ENCODE measurements at places on chromosomes 2 and 18. TPM values are rescaled to one million over a fixed set of nuclear protein-coding genes. Genes with fewer than 3 reads are reported as not detected.

DNA sequence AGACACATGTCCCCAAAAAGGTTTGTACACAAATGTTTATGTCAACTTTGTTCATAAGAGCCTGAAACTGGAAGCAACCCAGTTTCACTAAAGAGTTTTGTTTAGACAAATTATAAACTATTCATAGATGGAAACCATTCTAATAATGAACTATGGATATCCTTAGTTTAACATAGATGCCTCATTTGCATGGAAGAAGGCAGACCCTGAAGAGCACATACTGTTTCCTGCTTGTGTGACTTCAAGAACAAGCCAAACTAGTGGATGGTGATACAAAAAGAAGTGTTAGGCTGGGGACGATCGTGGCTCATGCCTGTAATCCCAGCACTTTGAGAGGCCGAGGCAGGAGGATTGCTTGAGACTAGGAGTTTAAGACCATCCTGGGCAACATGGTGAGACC lies 48.1 kb downstream of the ACOXL start:
- DNase-seq = no peak

DNA sequence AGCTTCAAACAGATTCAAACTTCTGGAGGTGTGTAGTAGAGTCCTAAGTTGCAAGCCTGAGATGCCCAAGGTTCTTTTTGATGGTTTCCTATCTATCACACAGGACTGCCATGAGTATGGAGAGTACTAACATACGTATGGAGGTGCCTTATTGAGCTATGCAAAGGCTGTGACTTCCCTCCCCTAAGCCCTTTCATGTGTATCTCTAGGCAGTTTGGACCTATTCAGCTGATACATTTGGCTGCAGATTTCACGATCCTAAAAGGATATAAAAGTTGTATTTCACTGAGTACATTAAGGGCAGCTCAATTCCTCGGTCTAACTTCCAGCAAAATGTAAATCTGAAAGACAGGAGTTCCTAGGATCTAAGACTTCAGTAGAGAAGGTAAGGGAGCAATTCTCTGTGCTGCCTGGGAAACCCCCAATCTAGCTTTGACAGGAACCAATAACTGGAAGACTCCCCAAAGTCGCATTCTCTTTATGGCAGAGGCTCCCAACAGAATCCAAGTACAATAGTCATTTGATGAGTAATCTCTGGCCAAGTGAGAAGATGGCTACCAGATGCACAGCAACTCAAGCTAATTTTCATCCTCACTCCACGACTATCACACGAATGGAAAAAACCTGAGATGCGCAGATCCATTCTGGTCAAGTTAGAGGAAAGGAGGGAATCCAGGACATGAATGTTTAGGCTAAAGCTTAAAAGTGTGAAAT lies 83.8 kb downstream of the ATL2 start:
- no peak for DNase-seq

DNA sequence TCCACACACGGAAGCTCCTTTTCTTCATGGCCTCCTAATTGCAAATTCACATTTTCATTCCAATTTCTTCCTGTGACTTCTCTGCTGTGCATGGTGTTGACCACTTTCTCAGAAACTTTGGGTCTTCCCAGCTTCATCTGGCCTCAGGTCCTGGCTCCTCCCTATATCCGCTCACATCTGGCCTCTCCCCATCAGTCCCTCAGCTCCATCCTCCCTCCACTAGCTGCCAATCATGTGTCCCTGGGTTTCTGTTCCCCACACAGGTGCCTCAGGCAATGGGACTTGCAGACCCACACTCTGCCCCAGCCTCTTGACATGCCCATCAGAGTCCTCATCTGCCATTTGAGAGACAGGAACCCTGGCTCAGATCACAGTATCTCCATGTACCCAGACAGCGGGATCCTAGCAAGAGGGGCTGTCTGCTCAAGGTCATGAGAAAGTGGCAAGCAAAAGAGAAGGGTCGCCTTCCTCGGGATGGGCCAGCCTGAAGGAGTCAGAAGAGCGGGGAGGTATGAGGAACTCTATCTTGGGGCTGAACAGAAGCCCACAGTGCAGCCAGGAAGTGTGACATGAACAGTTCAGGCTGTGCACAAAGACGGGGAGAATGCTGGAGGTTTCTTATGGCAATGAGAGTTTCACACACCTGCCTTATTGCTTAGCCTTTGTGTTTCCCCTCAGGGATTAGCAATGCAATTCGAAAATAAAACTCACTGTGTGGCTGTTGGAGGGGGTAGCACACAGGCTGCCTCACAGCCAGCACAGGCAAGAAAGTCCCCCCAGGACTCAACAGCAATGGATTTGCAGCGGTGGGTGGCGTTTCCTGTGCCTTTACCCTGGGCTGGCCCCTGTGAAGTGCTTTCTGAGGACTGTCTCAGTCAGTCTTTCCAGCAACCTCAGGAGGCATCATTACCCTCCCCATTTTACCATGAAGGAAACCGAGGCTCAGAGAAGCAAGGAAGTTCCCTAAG lies 69.5 kb downstream of the COPS8 start:
- no peak for DNase-seq

GRCh38 chr2:162636206-162636728 lies 202.3 kb downstream of the KCNH7 start:
- DNase-seq = no peak

- DNase-seq = no peak
Measured at GRCh38 chr18:73861771-73862170, 285.9 kb downstream of the FBXO15 start.

DNA sequence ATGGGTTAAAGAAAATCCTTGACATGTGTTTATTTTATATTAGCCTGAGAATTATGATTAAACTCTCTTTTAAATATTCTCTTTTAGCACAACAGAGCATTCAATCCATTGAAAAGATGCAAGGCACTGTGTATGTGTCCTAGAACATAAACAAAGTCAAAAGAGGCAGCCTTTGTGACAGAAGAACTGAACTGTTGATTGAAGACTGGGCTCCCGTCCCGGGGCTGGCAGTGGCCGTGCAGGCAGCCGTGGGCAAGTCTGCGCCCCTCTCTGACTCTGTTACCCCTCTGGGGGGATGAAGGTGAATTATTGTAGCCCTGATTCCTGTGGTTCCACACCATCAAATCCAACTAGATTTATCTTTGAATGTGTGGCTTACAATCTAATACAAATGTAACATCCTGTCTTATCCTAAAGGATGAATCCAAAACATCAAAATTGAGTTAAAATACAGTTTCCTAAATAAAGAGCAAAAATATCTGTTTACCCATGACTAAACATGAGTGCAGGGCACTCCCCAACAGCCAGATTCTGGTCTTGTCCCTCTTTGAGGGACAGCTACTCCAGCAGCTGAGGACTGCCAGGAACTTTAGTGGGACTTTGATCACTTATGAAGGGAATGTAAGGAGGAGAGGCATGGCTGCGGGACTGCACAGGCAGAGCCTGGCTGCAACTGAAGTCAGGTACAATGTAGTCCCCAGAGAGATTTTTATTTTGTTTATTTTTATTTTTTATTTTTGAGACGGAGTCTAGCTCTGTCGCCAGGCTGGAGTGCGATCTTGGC lies 37.3 kb upstream of the SH3BP4 start:
- no peak for DNase-seq

Gene DCDC2C
- not detected for total RNA-seq

Gene SLC5A7
- not detected for total RNA-seq

DNA sequence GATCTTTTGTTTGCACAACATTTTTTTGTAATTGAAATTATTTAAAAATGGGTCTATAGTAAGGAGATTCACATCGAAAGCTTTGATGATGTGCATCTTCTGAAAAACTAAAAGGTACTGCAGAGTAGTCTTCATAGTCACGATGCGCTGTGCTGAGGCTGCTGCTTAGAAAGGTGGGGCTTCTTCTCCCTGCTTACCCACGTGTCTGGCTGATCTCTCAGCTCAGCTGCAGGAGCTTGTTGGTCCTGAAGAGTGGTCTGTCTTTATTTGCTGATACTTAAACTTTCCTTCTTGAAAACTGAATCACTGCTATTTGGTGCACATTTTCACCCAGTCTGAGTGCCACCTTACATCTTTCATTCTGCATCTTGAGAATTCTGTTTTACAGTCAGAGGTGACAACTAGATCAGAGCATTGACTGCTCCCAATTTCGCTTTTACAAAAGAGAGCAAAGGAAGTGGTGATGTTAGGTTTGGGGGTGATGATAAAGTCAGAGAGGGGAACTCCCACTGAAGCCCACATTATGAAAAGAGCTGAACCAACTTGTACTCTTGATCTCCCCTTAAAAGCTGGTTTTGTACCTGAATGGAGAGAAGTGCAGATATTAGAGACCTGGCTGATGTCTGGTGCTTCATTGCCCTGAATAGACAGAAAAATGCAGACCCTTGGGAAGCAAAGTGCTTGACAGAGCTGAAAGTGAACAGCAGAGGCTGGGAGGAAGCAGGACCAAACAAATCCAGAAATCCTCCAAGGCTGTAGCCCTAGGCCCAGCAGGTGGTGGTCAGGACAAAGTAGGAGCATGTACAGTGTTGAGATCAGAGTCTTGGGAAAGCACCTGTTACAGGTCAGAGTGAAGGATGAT lies 984.5 kb downstream of the TSN start:
- DNase-seq = no peak

Gene FOXI3
- not detected for total RNA-seq

DNA sequence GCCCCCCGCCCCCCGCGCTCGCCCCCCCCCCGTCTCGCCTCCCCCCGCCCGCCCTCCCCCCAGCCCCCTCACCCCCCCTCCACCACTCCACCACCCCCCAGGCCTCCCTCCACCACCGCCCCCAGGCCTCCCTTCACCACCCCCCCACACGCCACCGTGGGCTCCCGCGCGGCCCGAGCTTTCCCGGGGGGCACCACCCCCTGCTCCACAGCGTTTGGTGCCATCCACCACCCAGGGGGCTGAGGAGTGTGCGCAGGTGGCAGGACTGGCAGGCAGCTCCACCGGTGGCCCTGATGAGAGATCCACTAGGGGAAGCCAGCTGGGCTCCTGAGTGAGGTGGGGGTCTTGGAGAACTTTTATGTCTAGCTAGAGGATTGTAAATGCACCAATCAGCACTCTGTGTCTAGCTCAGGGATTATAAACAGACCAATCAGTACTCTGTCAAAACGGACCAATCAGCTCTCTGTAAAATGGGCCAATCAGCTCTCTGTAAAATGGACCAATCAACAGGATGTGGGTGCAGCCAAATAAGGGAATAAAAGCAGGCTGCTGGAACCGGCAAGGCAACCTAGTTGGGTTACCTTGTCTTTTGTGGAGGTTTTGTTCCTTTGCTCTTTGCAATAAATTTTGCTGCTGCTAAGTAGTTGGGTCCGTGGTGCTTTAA lies 43.0 kb upstream of the ITSN2 start:
- no peak for DNase-seq

- no peak for DNase-seq
Measured at GRCh38 chr2:68371581-68371980, 6.5 kb downstream of the PLEK start.

Gene CDH2
- total RNA-seq = 6.9 TPM

- DNase-seq = no peak
Measured at GRCh38 chr2:123693836-123694235, 331.3 kb upstream of the CNTNAP5 start.

GRCh38 chr2:38600242-38600891 lies 2.4 kb downstream of the HNRNPLL start:
- DNase-seq = no peak

DNA sequence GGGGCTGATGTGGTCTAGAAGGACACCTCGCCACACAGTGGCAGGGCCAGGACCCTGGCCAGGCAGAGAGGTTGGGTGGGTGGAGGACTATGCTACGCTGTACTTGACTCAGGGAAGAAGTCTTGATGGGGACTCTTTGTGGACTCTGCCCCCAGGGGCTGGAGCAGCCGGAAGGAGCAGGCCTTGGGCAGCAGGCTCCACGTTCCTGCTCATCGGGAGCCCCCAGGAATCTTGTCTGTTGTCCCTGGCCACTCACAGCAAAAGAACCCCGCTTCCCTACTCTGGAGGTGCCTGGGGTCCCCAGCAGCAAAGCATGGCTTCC lies 79.0 kb downstream of the POLR1A start:
- peak; percentile 43 for DNase-seq

Gene RIT2
- total RNA-seq = not detected

- DNase-seq = no peak
Measured at GRCh38 chr2:74107071-74107470, 40.6 kb downstream of the BOLA3 start.

- no peak for DNase-seq
Measured at GRCh38 chr2:28294451-28294850, 98.2 kb upstream of the FOSL2 start.

- DNase-seq = no peak
Measured at GRCh38 chr2:206379886-206380285, 63.4 kb upstream of the ADAM23 start.

DNA sequence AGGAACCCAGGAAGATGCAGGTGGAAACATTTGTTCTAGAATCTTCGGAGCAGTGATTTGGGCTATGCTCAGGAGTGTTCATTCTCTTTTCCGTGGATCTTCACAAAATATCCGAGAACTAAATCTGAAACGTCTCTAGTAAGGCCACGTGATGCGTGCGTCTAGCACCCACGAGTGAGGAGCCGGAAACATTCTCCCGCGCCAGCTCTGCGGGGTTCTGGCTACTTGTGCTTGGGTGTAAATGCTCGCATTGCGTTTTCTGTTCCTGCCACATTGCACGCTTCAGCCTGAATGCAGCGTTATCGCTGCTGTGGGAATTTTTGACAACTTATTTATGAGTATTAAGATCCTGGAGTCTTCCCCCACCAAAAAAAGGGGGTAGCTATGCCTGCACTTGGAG lies 71.4 kb downstream of the KLHL29 start:
- DNase-seq = no peak

Gene CRYGD
- total RNA-seq = not detected

- DNase-seq = peak; percentile 88
Measured at GRCh38 chr2:20637147-20637546, 13.8 kb downstream of the HS1BP3 start.

All from aorta (tissue), 5 donors.